T-helper 1 cell (primary cell): ENCODE measurements at places on chromosomes 5 and 9.

DNA sequence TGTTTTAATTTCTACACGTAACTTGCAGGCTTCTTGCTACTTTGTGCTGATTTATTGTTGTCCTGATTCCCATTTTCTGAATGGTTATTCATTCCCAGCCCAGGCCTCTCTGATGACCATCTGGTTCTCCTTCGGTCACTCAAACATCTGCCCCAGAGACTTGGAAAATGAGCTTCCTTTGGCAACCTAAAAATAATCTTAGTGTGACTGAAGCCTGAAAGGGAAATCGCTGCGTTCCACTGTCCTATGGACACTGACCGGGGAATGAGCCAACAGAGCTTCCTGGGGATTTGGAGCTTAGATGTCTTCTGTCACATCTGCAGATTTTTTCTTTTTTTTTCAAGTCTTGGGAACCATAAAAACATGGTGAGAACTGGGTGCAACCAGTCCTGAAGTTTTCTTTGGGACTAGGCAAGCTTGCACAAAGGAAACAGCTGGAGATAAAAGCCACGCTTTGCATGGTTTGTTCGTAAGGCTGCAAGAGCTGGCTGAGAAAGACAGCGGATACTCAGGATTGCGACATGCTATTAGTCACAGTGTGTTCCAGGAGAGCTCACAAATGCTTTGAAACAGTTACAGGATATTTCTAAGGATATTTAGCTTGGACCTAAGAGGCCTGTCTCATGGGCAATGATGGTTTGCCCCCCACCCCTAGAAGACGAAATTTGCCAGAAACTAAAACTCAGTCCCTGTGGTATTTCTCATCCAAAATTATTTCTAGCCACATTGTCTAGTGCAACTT, 146.2 kb downstream of the GOLPH3 start:
- DNase-seq: no peak

- DNase-seq: no peak
Observed at GRCh38 chr5:89395111-89395510, 512.1 kb upstream of the MEF2C start.

DNA sequence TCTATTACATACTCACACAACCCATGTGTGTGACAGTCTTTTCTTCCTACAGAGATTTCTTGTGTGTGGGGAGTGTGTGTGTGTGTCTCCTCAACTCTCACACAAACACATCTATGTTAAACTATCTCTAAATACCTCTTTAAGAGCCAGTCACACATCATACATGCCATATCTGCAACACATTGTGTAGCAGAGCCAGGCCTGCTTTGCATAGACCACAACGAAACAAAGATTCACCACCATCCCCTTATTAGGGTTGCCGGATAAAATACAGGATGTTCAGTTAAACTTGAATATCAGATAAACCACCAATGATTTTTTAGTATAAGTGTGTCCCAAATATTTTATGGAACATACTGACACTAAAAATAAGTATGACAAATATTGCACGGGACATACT, 2.3 kb downstream of the FAM170A start:
- no peak for DNase-seq

- peak; percentile 38 for DNase-seq
Observed at GRCh38 chr9:105414947-105415661, 32.7 kb upstream of the FSD1L start.

DNA sequence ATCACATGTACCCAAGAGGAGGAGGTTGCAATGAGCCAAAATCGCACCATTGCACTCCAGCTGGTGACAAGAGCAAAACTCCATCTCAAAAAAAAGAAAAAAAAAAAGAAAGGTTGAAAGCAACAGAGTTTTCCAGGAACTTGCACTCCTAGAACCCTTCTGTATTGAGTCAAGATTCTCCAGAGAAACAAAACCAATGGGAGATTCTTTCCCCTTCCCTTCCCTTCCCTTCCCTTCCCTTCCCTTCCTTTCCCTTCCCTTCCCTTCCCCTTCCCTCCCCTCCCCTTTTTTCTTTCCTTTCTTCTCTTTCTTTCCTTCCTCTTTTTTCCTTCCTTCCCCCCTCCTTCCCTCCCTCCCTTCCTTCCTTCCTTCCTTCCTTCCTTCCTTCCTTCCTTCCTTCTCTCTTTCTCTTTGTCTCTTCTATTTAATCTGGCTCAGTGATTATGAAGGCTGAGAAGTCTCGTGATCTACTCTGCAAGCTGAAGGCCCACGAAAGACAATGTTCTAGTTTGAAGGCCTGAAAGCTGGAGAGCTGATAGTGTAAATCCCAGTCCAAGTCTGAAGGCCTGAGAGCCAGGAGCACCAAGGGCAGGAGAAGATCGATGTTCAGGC, 59.6 kb upstream of the CNTLN start:
- no peak for DNase-seq

DNA sequence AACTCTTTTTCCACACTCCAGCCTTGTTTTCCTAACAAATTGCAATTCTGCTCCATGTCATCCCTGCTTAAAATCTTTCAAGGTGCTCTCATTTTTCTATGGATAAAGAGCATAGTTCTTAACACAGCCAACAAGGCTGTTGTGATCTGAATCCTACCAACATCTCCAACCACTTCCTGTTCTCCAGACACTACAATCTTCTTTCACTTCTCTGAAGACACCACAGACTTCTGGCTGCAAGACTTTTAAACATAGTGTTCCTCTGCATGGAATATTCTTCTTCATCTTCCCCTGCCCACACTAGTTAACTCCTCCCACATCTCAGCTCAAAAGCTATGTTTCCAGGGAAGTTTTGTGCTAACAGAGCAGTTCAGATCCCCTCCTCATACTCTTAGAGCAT, 404.8 kb downstream of the MAN2A1 start:
- DNase-seq: no peak

DNA sequence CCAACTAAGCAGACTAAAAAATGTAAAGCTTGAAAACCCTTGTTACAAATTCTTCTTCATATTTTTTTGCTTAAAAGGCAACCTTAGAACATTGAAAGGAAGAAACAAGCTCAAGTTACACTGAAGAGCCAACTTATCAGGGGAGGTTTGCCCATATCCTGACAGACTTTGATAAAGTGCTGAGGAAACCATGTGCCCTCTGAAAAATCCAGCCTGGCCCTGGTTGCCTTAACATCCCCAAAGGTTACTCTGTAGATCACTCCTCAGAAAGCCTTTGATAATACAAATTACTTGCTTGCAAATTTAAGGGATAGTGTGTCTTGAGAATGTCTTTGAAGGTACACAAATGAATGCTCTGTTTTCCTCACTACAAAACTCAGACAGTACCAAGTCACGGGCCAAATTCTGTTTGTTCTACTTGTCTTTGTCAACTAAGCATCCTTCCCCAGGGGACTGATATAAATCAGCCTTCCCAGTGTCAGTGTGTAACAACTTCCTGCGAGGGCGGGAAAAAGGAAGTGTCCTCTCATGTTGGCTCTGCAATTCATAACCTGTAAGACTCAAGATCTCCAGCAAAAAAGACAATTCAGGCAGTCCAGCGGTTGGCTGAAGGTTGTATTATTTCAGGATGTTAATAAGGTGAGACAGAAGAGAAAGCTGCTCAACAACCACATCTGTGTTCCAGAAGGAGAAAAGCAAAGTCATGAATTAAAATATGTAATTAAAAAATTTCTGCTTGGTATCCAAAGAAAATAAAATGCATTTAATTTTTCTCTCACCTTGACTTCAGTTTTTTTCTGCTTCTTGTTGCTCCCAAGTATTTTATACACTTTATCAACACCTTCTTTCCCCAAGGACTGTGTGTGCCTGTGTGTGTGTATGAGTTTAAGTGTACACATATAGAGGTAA, 199.9 kb downstream of the PIK3R1 start:
- DNase-seq: no peak

GRCh38 chr5:172630482-172630881, 10.6 kb upstream of the NEURL1B start:
- DNase-seq: no peak

DNA sequence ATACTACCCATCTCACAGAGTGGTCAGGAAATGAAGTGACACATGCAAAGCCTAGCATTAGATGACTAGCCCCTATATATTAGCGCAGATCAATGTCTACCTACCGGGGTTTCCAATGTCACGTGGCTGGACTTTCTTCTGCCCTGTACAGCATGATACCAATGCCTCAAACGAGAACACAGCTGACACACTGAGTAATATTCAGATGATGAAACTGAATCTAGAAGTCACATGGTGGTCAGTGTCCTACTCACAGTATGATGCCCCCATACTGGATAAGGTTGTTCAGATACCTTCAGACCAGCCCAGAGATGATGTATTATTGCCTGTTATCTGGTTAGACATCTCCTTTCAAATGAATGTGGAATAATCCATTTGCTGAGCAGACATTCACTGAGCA, 71.1 kb upstream of the FRRS1L start:
- DNase-seq: no peak

GRCh38 chr5:157247267-157247666, 18.7 kb upstream of the CYFIP2 start:
- no peak for DNase-seq

- no peak for DNase-seq
Observed at GRCh38 chr5:140348104-140348503, 1.7 kb upstream of the HBEGF start.

DNA sequence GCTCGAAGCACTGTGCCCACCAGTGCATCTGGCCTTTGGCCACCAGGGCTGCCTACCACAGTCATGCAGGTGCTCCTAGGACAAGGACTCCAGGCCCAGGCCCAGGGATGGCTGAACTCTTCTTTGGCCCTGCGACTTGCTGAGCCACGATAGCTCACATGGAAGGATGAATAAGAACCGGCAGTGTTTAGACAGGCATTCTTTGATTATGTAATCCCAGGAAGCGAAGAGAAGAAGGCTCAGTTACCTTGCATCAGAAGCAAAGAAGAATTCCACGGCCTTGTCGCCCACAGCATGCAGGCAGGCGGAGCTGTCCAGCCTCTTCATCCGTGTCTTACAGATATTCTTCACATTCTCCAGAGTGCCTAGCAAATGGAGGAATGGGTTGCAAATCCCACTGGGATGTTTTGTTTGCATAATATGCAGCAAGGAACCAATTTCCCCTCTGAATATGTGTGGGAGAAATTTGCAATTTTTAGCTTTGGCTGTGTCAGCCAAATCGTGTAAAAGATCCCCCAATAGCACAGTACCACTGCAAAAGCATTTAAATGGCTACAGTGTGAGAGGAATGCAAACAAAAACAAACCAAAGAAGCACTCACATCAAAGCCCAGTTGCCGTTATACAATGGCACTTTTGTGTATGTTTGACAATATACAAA, 29.1 kb downstream of the GFPT2 start:
- DNase-seq: no peak

- no peak for DNase-seq
Observed at GRCh38 chr5:87136733-87137132, 130.9 kb upstream of the RASA1 start.

GRCh38 chr5:170643591-170643990, 139.8 kb downstream of the KCNIP1 start:
- no peak for DNase-seq

- no peak for DNase-seq
Observed at GRCh38 chr9:121826711-121827110, 175.3 kb downstream of the DAB2IP start.

- no peak for DNase-seq
Observed at GRCh38 chr9:112890106-112891081, at the start of gene SLC46A2. SLC46A2 (minus strand) TSS chr9:112890876; CDS start chr9:112890681, 195 bp downstream.

DNA sequence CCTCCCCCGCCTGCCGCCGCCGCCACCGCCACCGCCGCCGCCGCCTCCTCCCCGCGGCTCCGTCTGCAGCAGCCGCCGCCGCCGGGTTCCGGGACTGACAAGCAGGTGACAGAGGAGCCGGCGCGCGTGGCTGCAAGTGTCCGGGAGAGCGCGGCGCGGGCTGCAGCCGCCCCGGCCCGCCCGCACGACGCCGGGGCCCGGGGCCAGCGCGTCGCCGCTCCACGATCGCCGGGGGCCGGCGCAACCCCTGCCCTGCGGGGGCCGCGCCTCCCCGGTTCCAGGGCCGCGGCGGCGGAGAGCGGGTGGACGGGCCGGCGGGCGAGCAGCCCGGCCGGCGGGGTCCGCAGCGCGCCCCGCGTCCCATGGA, 343 bp downstream of the LMX1B start:
- no peak for DNase-seq

DNA sequence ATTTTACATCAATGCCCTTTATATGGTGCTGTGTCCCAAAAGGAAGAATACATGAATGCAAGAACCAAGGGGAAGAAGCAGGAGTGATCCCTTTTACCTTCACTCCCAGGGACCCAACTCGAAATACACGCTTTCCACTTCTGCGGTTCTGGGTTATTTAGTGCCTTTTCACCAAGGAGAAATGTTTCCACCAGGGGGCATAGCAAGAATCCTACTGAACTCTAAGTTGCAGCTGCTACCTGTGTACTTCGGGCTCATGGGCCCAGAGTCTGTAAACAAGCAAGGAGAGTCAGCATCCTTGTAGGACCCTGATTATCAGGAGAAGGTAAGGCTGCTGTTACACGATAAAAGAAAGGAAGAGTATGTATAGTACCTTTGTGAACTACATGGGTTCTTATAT, 45.7 kb downstream of the DPYSL3 start:
- DNase-seq: no peak

DNA sequence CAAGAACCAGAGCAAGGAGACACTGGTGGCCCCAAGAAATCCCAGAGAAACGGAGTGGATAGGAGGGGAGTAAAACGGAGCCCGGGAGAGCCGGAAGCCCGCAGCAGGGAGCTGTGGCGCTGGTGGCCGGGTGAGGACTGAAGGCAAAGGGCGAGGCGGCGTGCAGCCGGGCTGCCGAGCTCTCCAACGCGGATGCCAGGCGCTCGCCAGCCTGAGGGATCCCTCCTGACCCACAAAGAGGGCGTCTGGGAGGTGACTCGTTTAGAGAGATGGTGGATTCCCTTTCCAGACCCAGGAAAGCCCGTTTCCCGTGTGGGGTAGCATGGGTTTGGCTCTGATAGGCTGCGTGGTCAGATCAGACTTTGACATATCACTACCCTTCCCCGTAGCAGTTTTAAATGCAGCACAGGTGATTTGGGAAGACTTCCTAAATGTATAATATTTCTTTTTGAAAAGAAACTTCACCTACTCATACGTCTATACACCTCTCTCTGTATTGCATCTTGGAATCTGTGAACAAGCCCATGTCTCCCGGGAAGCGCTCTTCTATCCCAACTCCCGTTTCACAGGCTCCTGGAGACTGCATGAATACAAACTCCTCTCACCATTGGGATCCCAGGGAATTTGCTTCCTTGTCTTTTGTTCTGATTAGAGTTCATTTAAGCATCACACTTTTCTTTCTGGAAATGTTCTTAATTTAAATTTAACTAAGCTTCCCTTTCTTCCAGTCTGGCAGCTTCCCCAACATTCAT, 158.1 kb downstream of the C9orf152 start:
- DNase-seq: no peak

DNA sequence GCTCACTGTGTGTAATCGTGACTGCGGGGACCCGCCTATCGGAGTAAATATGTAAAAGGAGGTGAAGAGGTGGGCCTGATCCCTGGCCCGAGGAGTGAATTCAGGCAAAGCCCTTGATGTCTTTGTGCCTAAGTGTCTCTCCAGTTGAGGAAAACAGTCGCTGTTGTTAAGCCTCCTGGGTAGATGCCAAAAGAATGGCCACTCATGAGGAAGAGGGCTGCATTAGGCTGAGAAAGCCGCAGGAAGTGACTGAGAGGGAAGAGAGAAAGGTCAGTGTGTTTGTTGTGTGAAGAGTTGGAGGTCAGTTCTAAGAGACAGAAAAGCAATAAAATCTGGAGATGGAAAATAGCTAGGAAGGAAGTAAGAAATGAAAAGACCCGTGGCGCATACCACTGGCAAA, 35.8 kb upstream of the PIP5K1B start:
- DNase-seq: no peak
